Lung (tissue), 17 donors: ENCODE measurements at places on chromosomes 4 and X. TPM values are rescaled to one million over a fixed set of nuclear protein-coding genes. Genes with fewer than 3 reads are reported as not detected.

- no peak overlapping the region for H3K27ac ChIP-seq
- H3K36me3 ChIP-seq: peaks cover 7% of the 10 kb centered on the region
- H3K4me1 ChIP-seq: peaks cover 29% of the 10 kb centered on the region
- H3K27me3 ChIP-seq: no peaks in the 10 kb centered on the region
- H3K4me3 ChIP-seq: no peak overlapping the region
Observed at GRCh38 chr4:168852933-168853713, 156.9 kb downstream of the CBR4 start.

GRCh38 chr4:26471890-26472289, 18.4 kb downstream of the CCKAR start:
- DNase-seq: no peak
- H3K4me3 ChIP-seq: no peak overlapping the region
- no peak overlapping the region for H3K27ac ChIP-seq
- H3K36me3 ChIP-seq: no peaks in the 10 kb centered on the region

SOX3 gene
- total RNA-seq: not detected

- no peak overlapping the region for H3K4me3 ChIP-seq
- H3K36me3 ChIP-seq: no peaks in the 10 kb centered on the region
- no peaks in the 10 kb centered on the region for H3K27me3 ChIP-seq
- H3K4me1 ChIP-seq: no peaks in the 10 kb centered on the region
Observed at GRCh38 chr4:137626942-137627738, 94.8 kb upstream of the PCDH18 start.

- no peaks in the 10 kb centered on the region for H3K4me1 ChIP-seq
- no peak overlapping the region for H3K27ac ChIP-seq
- H3K27me3 ChIP-seq: peaks cover 52% of the 10 kb centered on the region
Observed at GRCh38 chrX:13857804-13858203, 40.9 kb upstream of the GPM6B start.
